ENCODE measurements at places on chromosomes 16 and 17.

DNA sequence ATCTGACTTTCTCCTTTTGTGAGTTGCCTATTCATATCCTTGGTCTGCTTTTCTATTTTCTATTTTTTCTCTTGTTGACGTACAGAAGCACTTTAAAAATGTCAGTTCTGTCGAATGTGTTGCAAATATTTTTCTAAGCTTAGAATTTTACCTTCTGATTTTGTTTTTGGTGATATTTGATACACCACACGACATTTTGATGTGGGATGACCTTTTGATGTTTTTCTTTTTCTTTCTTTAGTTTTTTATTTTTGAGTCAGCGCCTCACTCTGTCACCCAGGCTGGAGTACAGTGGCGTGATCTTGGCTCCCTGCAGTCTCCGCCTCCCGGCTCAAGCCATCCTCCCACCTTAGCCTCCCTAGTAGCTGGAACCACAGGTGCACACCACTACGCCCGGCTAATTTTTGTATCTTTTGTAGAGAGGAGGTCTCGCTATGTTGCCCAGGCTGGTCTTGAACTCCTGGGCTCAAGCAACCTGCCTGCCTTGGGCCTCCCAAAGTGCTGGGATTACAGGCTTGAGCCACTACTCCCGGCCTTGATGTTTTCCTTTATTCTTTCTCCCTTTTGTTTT, 39.6 kb downstream of the WSB1 start:
- no peak for DNase-seq

DNA sequence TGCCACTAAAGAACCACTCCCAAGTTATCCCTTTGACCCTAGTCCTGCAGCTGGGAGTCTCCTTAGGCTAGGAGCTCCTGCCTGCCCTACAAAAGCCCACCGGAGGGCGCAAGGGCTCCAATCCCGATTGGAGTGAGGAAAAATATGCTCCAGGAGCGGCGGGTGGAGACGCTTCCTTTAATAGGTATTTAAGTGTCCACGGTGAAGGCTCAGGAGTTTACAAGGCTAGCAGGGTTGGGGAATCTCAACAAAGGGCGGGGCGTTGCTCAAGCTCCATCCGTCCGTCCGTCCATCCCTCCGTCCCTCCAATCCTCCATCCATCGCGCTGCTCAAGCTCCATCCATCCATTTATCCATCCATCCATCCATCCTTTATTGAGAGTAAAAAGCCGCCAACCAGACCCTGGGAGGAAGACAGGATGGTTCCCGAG, 556 bp upstream of the SPNS1 start:
- peak; percentile 70 for DNase-seq

DNA sequence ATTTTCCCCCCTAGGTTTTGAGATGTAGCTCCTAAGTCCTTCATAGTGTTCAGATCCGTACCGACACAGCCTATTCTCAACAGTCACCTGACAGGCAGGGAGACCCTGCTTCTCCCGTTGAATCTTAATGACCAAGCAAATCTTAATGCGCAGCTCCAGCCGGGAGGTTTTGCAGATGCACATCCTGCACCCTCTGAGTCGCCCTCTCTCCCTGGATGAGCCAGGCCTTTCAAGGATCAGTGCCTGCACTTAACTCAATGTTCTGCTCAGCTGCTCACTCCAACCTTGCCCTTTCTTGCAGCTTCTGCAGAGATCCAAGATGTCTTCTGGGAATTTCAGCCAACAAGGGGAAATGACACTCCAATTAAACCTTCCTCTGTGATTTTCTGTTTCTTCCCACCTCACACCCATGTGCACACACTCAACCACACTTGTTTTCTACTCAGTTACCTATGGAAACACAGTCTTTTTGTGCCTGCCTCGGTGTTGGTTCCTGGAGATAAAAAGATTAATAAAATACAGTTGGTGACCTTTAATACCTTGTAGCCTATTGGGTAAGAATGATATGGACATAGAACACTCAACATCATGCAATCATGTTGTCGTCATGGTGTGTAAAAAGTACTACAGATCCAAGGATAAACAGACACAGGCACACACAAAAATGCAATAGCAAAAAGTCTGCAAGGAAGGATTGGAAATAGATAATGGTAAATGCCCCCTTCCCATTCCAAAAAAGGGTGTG, 76.9 kb upstream of the DYNLRB2 start:
- no peak for DNase-seq

DNA sequence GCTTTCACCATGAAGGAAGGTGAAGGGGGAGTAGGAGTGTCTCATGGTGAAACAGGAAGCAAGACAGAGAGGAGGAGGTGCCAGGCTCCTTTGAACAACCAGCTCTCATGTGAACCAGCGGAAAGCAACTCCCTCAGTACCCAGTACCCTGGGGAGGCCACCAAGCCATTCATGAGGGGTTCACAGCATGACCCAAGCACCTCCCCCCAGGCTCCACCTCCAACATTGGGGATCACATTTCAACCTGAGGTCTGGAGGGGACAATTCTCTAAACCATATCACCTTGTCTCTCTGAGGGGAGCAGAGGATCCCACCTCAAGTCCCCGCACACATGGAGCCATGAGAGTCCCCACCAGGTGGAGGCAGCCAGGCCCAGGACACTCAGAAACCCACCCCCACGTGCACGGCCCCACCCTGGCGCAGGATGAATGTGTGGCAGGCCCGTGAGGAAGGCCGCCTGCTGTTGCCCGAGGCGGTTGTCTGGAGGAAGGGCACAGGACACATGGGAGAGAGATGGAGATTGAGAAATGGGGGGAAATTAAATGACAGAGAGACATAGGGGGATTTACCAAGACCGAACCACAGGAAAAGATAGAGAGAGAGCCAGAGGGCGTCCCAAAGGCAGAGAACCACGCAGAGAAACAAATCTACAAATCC, 85.9 kb downstream of the TMEM132E start:
- DNase-seq: no peak

- DNase-seq: no peak
Observed at GRCh38 chr17:50337956-50338355, 8.0 kb upstream of the XYLT2 start.

- no peak for DNase-seq
Observed at GRCh38 chr17:81037798-81038733, 3.1 kb downstream of the BAIAP2 start.

- DNase-seq: peak; percentile 63
Observed at GRCh38 chr17:73247726-73248125, 14.0 kb downstream of the CPSF4L start.

GRCh38 chr17:7084088-7084487, 4.0 kb upstream of the CLEC10A start:
- DNase-seq: no peak

DNA sequence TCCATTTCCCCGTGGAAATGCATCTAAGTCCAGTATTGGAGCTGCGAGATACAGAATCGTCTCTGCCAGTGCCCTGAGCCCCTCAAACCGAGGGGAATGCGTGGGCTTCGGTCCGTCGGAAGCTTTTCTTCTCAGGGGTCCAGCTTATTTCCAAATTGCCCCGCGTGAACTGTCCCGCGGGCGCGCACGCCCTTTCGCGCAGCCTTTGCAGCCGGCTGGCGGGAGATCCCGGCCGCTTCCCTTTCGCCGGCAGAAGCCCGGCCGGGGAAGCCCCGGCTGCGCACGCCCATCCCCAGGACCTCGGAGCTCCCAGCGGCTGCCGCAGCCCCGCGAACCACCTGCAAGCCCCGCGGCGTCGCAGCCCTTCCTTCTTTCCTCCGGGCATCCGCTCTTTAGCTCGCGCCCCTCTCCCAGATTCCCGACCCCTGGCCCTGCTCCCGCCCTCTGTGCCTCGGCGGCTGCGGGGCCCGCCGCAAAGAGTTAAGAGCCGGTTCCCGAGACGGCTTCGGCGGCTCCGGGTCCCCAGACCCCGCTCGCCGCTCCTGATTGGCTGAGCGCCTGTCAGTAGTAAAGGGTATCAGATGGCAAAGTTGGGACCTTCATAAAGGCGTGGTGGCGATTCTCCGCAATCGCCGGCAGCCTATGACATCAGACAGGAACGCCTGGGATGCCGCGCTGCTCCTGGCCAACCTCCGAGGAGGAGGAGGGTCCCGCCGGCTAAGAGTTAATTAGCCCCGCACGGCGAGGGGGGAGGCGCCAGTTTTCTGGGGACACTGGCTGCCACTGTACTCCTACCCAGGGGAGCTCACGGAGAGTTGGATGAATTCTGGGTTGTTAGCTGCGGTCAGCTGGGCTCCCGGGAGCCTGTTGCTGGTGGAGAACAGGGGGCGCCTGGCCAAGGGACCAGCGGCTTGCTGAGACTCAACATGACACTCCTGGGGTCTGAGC, at the start of gene MYOCD:
Gene MYOCD (plus strand): TSS at position 628 of the 948 bp plus-strand sequence. CDS start 299 bp downstream, at position 927.
- no peak for DNase-seq

DNA sequence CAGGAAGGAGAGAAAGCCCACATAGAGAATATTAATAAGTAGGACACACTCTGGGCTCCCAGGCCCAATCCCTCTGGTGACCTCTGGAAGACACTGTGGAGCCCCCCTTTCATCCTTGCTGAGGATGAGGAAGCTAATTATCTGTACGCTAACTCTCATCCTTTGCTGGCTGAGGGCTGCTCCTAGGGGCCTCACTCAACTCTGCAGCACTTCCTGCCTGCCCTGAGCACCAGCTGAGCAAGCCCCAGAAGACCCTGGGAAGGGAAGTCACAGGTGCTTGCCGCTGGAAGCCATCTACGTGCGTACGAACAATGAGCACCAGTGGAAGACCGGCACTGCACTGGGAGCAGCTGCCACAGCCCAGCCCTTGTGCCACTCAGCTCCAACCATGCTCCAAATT, 145.8 kb upstream of the CDH5 start:
- DNase-seq: no peak

DNA sequence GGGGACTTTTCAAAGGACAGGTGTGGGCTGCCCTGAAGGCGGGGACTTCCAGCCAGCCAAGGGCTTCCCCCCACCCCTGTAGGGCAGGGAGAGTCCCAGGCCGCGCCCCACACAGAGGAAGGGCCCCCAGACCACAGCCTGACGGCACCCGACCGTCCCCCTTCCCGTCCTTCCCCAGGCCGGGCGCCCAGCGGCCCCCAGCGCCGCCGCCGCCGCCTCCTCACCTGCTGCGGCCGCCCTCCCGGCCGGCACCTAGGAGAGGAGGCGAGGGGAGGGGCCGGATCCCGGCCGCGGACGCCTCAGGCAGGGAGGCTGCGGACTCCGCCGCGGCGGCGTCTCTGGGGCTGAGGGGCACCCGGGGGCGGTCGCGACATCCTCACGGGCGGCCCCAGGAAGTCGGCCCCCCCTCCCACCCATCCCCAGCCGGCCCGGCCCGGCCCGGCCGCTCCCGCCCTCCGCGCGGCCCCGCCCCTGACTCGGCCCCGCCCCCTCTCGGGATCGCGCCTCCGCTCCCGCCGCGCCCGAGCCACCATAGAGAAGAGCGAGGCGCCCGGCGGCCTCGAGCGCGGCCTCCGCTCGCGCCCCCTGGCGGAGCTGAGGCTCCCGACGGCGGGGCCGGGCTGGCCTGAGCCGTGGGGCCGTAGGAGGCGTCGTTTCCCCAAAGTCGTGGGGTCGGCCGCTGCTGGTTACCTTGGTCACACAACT, 25.5 kb upstream of the RFFL start:
- peak; percentile 93 for DNase-seq

- DNase-seq: no peak
Observed at GRCh38 chr17:40791787-40792436, 7.8 kb downstream of the KRT28 start.

- DNase-seq: no peak
Observed at GRCh38 chr17:17366941-17367875, 64.0 kb downstream of the NT5M start.

DNA sequence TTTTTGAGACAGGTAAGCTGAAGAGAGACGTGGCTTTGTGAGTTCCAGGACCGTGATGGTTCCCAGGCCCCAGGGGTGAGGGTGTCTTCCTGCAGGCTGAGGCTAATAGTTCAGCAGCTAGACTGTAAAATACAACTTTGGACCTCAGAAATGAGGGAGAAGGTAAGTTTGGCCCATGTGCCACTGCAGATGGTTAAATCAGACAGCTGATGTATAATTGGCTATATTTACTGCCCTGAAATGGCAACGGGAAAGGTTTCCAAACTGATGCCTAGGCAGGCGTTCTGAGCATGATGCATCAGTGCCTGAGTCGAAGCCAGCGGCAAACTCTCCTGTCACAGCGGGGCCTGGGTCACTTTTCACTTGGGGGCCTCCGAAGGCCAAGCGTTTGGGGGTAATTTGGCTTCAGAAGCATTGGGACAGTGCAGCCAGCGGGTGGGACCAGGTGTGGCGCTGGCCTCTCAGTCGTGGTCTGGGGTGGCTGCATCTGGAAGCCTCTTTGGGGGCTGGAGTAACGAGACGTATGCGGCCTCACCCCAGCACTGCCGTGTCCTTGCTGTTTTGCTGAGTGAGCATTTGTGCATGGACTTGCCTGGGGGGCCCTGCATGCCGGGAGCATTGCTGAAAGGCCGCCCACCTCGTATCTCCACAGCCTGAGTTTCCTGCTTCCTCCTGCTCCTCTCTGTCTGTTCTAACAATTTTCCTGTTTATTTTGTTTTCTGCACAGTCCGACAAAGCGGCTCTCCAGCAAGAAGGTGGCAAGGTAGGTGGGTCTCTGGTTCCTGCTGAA, 31.2 kb upstream of the CAPN15 start:
- DNase-seq: no peak

GRCh38 chr16:53219795-53220454, 165.1 kb downstream of the CHD9 start:
- no peak for DNase-seq

DNA sequence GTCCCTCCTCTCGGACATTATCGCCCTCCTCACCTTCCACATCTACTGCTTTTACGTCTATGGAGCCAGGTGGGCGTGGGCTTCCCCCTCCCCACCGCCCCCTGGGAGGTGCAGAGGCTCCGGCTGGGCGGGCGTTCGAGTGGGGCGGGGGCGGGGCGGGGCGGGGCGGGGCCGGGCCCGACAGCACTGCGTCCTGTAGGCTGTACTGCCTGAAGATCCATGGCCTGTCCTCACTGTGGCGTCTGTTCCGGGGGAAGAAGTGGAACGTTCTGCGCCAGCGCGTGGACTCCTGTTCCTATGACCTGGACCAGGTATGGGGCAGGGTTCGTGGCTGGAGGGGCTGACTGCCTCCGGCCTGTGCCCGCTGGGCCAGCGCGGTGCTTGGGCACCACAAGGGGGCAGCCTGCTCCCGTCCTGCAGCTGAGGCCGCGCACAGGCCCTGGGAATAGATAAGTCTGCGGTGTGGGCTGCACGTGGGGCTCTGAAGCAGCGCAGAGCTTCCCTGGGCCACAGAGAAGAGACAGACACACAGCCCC, 9.2 kb downstream of the PIGQ start:
- peak; percentile 80 for DNase-seq

DNA sequence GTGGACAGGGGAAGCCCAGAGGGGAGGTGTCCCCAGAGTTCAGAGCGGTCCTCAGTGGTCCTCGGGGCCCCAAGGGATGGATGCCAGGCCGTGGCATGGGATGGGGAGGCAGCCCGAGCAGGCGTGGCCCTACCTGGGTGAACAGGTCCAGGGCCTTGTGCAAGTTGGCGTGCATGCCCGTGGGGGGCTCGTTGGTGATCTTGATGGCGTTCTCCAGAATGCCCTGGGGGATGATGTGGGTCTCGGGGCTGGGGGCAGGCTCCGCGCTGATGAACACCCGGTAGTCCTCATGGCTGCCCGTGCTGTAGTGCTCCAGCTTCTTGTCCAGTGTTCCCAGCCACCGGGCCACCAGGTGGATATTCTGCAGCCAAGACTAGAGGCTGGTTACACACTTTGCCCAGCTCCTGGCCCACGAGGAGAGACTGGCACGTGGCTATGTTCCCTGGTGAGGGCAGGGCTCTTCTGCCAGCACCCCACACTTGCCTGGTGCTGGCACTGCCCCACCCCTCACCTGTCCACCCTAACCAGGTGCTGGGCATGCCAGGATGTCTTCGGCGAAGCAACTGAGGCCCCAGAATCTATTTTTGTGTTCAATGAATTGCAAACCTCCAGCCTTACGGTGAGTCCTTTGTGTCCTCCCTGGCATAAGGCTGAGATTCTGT, 59.2 kb downstream of the PGS1 start:
- no peak for DNase-seq

GRCh38 chr16:21214086-21214485, 2.7 kb upstream of the ZP2 start:
- DNase-seq: no peak

Data from hematopoietic multipotent progenitor cell treated with erythropoietin and hydrocortisone succinate and interleukin-3 and kit ligand, for 17 days (in vitro differentiated cells).